Fibroblast of mammary gland (primary cell): ENCODE measurements at places on chromosomes 2 and 18.

GRCh38 chr2:20687260-20687832 is 20.4 kb downstream of the GDF7 start:
- peak; percentile 16 for DNase-seq

- DNase-seq, result no peak
Observed at GRCh38 chr2:239546541-239546940, 145.7 kb upstream of the HDAC4 start.

- DNase-seq, result no peak
Observed at GRCh38 chr18:73381016-73381698, 513.4 kb upstream of the NETO1 start.

DNA sequence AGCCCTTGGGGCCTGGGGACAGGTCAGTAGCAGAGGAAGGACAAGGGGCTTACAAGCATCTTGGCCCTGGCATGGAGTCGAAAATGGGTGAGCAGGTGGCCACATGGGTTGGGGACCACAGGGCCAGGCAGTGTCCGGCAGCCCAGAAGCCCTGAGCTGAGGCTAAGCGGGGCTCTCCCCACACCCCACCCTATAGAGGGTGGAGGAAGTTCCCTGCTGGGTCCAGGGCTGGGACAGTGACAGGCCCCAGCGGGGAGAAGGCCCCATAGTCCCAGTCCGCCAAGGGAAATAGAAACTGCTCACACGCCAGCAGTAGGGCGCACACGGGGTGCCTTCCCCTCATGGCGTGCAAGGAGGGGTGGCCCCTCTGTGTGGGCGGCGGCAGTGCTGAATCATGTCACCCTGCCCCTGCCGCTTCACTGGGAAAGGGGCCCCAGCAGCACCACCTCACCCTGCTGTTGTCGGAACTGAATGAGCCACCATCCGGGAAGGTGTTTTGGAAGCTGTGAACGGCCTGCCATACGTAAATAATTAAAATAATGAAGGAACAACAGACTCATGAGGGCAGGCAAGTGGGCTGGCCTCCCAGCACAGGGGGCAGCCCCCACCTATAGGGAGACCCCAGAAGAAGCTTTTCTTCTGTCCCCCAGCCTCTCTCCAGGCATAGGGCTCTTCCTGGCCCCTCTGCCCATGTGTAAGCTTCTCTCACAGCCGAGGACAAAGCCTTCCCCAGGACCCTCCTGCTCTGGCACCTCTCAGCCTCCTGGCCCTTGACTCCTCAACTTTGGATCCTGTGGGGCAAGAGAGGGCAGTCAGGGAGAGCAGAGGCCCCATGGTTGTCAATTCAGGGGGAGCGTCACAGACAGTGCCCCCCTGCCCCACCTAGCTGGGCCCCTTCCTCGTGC is 12.7 kb upstream of the DUSP2 start:
- DNase-seq, result no peak

DNA sequence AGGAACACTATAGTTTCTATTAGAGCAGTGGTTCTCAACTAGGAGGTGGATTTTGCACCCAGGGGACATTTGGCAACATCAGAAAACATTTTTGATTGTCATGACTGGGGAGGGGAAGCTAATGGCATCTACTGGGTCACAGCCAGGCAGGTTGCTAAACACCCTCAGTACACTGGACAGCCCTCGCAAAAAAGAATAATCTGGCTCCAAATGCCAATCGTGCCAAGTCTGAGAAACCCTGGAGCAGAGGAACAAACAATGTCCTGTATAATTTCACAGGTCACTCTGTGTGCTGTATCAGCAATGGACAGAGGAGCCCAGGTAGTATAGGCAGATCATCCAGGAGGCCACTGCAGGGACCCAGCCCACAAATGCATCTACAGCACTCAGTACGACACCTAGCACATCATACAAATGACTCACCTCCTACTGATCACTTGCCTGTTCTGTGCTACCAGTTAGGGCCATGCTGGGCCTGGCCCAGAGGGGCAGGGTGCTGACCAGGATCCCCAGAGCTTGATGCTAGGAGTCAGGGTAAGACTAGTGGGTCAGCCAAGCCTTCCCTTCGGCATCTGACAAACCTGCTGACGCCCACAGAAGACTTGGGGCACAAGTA is 37.6 kb downstream of the SFXN5 start:
- no peak for DNase-seq

DNA sequence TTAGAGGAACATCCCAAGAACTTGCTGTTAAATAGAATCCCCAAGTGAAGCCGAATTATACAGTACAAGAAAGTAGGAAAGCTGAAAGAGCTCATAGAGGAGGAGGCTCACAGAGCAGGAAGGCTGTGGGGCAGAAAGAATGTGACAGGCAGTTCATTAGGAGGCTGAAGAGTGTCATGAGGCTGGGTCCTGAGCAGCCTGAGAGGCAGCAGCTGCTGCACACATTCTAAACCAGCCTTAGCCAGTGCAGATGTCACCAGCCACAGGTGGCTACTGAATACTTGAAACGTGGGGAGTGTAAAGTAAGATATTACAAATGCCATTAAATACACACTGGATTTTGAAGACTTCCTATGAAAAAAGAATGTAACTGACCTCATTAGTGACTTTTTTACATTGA is 490.2 kb upstream of the KLHL29 start:
- no peak for DNase-seq

GRCh38 chr2:191122638-191123294 is 28.0 kb downstream of the STAT4 start:
- no peak for DNase-seq

- DNase-seq, result no peak
Observed at GRCh38 chr18:3329872-3330271, 67.9 kb downstream of the MYL12B start.

DNA sequence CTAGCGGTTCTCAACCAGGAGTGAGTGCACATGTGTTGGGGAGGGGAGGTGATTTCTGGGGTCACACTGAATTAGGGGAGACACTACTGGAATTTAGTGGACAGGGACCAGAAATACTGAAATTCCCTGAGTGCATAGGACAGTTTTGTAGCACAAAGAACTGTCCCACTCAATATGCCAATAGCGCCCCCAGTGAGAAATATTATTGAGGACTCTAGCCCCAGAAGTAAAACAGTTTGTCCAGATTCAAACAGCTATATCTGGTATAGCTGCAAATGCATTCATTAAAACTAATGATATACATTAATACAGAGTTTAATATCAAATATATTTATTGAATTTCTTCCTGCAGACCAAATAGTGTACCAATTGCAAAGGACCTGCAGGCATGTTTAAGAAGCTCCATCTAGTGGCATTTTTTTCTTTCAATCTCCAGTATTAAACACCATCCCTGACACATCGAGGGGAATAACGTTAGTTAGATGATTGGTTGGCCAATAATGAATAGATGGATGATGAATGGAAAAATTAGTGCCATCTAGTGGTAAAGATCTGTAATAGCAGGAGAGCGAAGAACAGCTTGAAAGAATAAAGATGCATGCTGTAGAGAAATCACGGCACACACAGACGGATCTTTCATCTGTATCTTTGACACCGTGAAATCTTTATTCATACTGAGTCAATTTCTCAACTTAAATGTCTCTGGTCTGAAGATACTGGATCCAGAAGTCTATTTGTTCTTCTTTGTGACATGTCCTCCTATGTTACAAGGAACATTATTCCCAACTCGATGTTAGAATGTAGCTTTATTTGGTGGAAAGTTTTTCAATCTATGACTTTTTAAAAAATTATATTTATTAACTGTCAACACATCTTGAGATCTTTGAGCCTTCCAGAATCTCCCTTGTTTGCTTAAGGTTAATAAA is 62.5 kb downstream of the DHRS9 start:
- peak; percentile 73 for DNase-seq

DNA sequence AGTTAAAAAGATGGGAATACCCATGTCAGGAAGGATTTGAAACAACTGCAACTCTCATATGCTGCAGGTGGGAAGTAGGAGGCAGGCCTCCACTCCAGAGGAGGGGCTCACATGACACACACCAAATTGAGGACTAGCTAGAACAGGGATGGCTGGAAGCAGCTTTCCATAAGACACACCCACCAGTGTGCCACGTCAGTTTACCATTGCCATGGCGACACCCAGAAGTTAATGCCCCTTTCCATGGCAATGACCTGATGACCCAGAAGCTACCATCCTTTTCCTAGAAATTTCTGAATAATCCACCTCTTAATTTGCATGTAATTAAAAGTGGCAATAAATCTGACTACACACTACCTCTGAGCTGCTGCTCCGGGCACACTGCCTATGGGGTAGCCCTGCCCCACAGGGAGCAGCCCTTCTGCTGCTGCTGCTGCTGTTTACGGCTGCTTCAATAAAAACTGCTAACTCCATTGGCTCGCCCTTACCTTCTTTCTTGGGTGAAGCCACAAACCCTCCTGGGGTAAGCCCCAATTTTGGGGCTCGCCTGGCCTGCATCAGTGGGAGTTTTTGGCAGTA is 89.4 kb downstream of the RRM2 start:
- DNase-seq, result no peak

DNA sequence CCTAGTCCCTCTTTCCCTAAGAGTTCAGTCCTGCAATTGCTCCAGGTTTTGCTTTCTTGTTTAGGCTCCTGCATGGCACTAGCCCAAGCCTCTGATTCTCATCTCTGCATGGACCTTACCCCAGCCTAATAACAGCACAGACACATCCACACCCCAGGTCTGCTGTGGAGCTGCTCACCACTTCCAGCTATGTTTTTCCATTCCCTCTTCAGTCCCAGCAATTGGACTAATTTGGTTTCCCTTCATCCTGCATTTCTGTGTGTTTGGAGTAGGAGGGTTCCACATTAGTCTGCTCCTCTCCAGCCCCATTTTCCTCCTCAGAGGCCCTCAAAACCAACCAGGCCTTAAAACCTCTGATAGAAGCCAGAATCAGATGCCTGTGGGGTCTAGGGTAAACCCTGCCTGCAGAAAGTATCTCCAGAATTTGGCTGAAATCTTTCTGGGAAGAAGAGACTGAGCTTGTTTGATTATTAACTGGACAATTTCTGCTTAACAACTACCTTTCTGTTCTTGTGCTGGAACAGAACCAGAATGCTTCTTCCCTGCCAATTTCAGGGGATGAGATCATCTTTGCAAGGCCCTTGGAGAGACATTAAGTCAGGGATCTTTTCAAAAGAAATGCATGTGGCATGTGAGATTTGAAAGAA is 95.9 kb downstream of the GFPT1 start:
- DNase-seq, result peak; percentile 81

DNA sequence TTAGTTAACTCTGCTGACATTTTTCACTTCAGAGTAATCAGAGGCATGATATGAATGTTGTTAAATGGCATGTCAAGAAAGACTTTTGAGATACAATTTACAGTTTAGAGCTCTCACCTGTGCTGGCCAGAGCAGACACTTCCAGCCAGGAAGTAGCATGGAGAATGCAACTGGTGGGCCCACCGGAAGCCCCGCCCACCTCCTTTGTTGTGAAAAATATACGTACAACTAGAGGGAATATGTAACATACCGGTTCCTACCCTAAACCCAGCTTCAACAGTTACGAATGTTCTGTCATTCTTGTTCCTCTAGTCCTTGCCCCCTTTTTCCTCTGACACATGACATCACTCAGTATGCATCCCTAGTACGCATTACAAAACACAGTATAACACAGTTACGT is 70.2 kb upstream of the ITM2C start:
- DNase-seq, result no peak

- DNase-seq, result no peak
Observed at GRCh38 chr2:161147856-161148255, 12.4 kb upstream of the TANK start.

DNA sequence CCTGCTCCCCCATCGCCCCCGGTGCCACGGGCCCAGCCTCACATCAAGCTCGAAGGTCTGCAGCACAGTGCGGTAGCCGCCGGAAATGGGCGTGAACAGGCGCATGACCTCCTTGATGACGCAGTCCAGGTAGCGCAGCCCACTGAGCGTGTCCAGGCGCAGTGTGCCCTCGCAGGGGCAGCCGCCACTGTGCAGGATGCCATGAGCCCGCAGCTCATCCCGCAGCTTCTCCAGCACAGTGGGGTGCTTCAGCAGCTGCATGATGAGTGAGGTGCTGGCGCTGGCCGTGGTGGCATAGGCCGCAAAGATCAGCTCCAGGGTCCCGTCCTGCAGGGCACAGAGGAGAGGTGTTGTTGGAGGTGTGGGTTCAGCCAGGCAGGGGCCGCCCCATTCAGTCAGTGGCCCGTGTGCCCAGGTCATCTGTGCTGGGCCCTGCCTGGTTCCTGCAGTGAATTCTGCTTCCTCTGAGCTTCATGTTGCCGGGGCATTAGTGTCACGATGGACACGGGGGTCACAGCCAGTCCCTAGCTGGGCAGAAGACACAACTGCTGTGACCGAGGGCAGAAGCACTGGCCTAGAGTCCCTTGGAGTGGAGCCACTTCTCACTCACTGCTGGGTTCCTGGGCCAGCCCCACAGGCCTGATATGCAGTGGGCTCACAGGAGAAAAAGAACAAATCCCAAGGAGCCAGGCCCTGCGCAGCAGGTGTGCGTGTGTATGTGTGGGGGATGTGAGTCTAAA is 14.5 kb downstream of the CYP26B1 start:
- DNase-seq, result no peak
